ENCODE measurements at places on chromosomes 3 and 15. TPM values are rescaled to one million over a fixed set of nuclear protein-coding genes. Genes with fewer than 3 reads are reported as not detected.

- no peak for DNase-seq
Measured at GRCh38 chr3:117629505-117629904, 919.9 kb downstream of the TUSC7 start.

GRCh38 chr15:55884223-55884622 lies 109.2 kb downstream of the NEDD4 start:
- DNase-seq = no peak

- no peak for DNase-seq
Measured at GRCh38 chr3:18194431-18194830, 230.7 kb downstream of the SATB1 start.

- no peak for DNase-seq
Measured at GRCh38 chr15:38685686-38686339, 121.2 kb upstream of the RASGRP1 start.

DNA sequence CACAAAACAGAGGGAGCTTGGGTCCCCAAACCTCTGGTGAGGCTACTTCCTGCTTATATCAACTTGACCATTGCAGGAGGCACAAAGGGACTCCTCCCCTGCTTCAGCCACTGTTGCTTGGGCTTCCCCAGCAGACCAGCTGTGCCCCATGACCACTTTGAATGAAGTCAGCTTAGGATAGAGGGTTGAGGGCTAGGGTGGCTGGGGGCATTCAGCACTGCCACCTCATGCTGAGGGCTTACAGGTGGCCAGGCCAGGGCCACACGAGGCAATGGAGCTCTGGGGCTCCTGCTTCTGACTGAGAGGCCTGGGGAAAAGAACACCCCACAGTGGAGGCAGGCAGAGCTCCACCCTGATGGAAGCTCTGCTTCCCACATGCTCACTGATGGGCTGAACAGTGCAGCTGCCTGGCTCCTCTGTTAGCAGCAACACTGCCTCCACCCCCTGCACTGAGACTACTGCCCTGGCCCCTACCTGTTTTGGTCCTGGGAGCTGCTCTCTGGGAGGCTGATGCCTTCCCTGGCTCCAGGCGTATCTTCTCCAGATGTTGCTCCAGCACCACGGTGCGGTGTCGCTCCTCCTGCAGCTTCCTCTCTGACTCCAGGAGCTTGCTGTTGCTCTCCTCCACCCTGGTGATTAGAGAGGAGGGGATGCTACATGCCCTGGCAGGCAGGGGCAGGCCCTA lies 10.2 kb upstream of the HHATL start:
- DNase-seq = peak; percentile 8

DNA sequence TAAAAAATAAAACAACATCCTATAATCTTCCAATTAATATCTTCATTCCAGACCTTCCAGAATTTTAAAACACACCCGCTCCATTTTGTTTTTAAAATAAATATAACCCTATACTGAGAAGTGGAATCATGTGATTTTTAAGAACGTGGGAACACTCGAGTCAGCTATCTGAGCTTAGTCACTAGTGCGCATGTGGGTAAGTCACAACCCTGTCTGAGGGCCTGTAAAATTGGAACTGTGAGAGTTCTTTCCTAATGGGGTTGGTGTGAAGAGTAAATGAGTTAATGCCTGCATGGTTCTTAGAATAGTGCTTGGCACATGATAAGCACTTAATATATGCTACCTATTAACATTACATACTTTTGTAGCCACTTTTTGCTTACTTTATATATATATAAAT lies 19.9 kb upstream of the POLR2M start:
- no peak for DNase-seq

DNA sequence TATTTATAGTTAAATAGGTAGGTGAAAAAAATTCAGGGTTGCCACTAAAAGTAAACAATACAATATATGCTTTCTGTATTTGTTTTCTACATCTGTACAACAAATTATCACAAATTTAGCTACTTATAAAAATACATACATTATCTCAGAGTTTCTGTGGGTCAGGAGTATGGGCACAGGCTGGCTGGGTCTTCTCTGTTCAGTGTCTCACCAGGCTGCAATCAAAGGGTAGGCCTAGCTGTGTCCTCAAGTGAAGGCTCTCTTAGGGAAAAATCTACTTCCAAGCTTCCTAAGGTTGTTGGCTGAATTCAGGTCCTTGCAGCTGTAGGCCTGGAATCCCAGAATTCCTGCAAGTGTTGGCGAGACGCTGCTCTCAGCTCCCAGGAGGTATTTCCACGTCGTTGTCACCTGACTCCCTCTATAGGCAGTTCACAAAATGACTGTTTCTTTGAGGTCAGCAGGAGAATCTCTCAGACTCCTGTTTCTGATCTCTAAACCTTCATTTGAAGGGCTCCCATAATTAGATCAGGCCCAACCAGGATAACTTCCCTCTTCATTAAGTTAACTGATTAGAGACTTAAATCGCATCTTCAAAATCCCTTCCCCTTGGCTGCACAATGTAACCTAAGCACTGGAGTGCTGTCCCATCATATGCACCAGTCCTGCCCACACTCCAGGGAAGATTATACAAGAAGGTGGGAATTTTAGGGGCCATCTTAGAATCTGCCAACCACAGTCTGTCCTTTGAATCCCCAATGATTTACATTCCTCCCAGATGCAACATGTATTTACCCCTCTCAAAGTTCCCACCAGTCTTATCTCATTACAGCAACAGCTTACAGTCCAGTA lies 296.6 kb downstream of the SUCLG2 start:
- no peak for DNase-seq

DNA sequence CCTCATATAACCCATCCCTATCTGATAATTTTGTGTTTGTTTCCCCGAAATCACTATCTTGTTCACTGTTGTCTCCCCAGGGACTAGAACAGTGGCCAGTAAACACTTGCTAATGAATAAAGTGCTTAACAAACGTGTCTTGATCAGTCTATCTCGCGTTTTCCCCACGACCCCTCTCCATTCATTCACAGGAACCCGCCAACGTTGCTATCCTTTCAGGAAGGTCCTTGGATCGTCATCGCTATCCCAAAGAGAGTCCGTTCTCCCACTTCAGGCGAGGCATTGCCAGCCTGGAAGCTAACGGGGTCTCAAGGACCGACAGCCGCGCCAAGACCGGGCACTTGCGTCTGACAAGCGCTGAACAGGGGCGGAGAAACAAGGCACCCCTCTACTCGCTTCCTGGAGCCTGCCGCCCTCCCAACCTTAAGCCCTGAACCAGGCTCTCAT lies 344 bp downstream of the LINS1 start:
- no peak for DNase-seq

GRCh38 chr3:152593242-152593641 lies 241.7 kb upstream of the P2RY1 start:
- no peak for DNase-seq

DNA sequence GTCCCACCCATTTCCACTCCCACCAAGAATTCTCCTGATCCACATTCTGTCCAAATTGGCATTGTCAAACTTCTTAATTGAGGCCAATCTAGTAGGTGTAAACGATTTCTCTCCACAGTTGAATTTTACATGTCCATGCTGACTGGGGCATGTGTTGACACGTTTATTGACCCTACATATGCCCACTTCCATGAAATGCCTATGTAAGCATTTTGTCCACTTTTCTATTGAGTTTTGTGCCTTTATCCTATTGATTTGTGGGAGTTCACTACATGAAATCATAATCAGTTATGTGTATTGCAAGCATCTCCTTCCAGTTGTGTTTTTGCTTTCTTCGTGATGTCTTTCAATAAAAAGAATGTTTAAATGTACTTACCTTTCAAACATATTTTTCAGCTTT lies 141.7 kb upstream of the NSMCE3 start:
- DNase-seq = no peak

Gene SERINC4
- total RNA-seq = 0.24 TPM

Gene RSL24D1
- total RNA-seq = 52.9 TPM

Gene TMC3
- not detected for total RNA-seq

Gene SIDT1
- 0.71 TPM for total RNA-seq

Gene CMTM8
- total RNA-seq = 5.7 TPM

Gene STAC
- 0.47 TPM for total RNA-seq

Gene C2CD4A
- not detected for total RNA-seq

Gene FGF12
- total RNA-seq = 291 TPM

All from left cardiac atrium (tissue), 4 donors.